Activated naive CD4-positive, alpha-beta T cell treated with anti-CD3 and anti-CD28 coated beads, Interleukin-2, amount 10 ng/mL, durations not matched to agents 7 days and 5 days (primary cell): ENCODE measurements at places on chromosomes 12 and 14.

DNA sequence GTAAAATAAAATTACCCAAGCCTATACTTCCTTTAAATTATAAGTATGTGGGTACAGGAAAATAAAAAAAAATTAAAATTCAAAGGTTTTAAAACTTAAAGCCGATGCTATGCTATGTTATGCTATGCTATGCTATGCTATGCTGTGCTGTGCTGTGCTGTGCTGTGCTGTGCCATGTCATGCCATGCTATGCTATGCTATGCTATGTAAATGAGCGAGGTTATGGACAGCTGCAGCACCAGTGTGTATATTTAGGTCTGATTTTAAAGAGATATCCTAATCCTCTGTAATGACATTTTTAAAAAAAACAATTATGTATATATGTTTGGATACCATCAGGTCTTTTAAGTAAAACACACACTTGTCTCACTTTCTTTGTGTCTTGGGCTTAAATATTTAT, 1822.0 kb upstream of the SEL1L start:
- DNase-seq = no peak

- DNase-seq = no peak
Observed at GRCh38 chr14:52266179-52266578, 1.3 kb upstream of the PTGDR start.

DNA sequence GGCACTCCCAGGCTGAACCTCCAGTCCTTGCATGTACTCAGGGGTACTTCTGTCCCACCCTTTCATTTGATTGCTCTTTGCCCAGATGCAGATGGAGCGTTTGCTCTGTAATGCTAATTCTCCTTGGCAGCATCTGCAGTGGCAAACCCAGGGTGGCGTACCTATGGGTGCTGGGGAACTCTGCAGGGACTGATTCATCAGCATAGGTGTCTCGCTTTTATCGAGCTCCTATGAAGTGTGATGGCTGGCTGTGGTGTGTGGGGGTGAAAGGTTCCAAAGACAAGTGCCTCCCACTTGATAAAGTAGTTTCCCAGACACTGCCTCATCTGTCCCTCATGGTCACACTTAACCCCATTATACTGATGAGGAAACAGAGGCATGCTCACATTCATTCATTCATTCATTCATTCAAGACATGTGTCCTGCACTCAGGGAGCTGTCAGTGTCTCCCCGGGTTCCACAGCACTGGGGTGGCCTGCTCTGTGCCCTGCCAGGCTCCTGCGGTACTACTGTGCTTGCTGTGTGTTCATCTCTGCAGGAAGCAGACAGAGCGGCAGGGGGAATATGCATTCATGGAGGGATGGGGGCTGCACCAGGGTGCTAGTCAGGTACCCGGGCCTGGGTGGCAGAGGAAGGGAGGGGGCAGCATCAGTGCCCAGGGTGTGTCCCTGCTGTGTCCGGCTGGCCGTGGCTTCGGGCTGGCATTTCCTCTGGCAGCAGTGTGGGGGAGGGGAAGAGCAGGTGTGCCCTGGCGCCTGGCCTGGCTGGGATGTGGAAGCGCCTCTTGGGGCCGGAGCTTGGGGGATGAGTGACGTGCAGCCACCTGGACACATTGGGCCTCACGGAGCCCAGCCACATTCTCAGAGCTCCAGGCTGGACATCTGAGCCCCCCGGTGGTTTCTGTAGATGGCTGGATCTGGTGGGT, 110.9 kb downstream of the TSPAN9 start:
- DNase-seq = no peak

- no peak for DNase-seq
Observed at GRCh38 chr14:79543967-79544697, 667.2 kb downstream of the DIO2 start.

GRCh38 chr12:58961166-58961565, 40.9 kb upstream of the LRIG3 start:
- no peak for DNase-seq

DNA sequence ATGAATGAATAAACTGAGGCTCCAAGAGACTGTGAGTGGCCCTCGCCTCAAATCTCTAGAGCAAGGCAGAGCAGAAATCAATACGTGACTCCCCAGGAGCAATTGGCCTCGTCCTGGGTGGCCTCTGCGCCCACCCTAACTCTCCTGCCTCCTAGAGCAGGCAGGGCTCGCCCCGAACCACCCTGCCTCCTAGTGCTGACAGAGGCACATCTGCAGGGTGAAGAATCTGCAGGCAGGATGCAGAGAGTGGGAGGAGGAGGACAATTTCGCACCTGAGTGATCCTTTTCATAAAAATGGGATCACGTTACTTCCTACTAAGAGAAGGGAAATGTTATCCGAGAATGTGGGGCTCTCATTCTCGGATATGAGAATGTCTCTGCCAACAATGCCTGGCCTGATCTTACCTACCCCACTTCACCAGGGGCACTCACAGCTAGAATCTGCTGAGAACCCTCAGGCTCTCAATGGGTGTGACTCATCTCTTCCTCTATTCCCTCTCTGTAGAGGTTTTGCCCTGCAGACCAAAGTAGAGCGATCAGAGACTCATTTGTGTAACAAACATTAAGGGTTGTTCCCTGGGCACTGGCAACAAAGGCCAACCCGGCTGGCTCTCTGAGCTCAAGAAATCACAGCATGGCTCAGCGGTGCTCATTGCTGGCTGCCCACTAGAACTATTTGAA, 61.7 kb upstream of the BCL2L14 start:
- peak; percentile 68 for DNase-seq

DNA sequence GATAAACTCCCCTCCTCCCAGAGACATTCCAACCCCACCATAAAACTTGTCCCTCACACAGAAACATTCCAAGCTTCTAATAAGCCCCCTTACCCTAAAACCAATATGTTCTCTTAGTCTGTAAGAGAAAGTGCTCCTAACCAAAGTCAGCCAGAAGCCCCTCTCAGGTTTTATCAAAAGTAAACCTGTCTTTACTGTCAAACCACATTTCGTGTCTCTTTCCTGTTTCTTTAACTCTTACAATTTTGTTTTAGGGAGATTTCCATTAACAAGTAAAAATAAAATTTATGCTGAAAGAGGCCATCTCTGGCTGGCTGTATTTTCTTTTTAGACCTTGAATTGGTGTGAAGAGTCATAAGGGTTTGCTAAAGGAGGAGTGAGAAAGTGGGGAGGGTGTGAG, 29.8 kb upstream of the CAPRIN2 start:
- DNase-seq = no peak

GRCh38 chr12:121165316-121165715, 32.6 kb downstream of the P2RX7 start:
- no peak for DNase-seq

DNA sequence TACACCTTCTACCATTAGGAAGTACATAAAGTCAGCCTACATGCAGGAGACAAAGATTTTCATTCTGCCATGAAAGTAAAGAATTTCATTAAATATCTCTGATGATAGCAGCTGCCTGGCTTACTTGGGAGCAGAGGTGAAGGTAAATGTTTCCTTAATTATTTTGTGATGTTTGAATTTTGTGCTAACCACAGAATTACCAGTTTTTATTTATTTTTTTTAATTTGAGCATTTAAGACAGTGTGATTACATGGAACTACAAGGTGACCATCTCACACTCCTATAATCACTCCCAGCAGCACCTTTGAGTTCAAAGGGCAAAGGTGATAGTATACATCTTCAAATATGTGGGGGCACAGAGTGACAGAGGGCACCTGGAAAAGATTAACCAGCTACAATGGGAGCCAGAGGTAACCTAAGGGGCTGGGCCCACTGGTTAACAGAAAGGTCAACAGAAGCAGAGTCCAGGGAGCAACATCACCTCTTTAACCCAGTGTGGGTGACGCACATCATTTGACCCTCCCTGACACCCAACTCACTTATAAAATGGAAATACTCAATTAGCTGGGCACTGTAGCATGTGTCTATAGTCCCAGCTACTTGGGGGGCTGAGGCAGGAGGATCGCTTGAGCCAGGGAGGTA, 65.0 kb downstream of the GCH1 start:
- no peak for DNase-seq

- DNase-seq = no peak
Observed at GRCh38 chr12:105399428-105400081, 69.1 kb downstream of the C12orf75 start.

- no peak for DNase-seq
Observed at GRCh38 chr14:54724676-54725325, 157.9 kb downstream of the SAMD4A start.

GRCh38 chr12:122031342-122032216, 9.9 kb downstream of the BCL7A start:
- DNase-seq = peak; percentile 70

GRCh38 chr14:93343266-93343665, 3.7 kb upstream of the COX8C start:
- no peak for DNase-seq

DNA sequence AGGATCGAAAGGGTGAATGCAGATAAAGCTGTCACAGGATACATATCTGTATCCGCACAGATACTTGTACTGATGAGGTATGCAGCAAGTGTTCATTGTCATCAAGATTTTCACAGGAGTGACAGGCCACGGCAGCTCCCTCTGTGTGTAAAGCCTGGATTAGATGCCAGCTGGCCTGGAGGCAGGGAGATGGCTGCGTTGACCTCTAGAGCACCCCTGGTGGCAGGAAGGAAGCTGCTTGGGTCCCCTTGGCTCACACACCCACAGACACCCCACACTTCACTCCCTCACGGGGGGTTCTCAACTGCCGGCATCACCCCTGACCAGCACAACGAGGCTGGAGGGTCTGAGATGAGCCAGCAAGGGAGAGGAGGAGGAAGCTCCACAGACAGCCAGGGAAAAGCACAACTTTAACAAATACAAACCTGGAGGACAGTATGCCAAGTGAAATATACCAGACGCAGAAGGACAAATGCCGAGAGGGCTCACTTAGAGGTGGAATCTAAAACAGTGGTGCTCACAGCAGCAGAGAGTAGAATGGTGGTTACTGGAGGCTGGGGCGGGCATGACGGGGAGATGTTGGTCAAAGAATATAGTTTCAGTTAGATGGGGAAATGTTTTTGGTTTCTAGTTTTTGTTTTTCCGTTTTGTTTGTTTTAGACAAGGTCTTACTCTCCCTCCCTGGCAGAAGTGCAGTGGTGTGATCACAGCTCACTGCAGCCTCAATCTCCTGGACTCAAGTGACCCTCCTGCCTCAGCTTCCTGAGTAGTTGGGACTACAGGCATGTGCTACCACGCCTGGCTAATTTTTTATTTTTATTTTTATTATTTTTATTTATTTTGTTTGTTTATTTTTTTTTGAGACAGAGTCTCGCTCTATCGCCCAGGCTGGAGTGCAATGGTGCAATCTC, 45.7 kb downstream of the TEAD4 start:
- no peak for DNase-seq

DNA sequence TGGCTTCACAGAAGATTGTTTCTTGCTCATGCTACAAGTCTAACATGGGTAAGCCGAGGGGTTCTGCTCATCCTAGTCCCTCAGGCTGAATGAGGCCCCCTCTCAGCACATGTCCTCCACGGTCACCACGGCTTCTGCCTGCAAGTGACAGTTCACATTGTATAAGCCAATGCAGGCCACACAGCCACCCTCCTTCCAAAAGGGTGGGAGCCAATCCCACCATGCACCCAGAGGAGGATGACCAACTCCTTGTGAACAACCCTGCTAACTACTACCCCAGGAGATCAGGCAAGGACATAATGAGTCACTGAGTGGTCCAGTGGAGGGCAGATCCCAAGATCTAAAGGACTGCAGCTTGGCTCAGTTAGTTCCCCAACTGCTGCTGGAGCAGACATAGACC, 6.1 kb downstream of the SPRING1 start:
- DNase-seq = no peak

DNA sequence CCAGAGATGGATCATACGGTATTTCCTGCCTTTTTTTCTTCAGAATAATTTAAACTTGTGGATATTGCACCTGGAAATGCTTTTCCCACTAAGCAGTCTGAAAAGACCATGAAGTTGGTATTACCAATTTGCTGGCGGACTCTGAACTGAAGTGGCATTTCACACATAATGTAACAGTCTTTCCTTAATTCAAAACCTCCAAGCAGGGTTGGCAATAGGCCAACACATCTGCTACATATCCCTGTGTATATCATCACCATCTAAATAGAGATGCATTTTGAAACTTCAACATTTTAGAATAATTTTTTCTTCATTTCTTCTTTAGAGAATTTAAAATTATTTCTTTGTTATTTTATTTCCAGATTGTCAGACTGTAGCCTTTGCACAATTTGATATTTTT, 100.5 kb downstream of the TSPAN8 start:
- DNase-seq = no peak

DNA sequence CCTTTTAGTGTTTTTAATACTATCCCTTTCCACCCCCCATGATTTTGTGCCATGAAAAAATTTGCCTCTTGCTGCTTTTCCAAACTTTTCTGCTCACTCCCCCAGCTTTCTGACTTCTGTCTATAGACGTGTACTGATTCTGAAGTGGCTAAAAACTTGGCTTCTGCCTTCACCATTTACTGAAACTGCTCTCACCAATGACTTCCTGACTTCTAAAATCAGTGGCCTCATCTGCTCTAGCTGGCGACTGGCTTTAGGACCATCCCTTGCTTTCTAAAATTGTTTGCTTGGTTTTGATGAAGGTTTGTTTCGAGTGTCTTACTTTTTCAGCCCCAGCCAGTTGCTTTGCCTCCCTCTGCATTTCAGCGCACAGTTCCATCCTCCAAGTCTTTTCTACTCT, 145.3 kb downstream of the HELB start:
- no peak for DNase-seq

GRCh38 chr12:63419154-63419553, 249.1 kb downstream of the DPY19L2 start:
- no peak for DNase-seq

DNA sequence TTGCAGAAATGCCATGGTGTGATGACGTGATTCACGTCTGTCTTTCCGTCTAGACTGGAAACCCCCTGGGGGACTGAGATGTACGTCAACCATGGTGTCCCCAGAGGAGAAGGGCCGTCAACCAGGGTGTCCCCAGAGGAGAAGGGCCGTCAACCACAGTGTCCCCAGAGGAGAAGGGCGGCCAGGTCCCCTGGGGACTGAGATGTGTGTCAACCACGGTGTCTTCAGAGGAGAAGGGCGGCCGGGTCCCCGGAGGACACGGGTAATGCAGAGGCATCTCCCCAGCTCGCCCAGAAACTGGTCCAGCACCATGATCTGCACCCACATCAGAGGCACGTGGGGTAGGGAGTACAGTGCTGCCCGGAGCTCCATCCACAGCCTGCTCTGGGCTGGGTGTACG, 30.6 kb upstream of the GALNT9 start:
- DNase-seq = no peak
